Motor neuron (in vitro differentiated cells): ENCODE measurements at places on chromosomes 12 and 14. TPM values are rescaled to one million over a fixed set of nuclear protein-coding genes. Genes with fewer than 3 reads are reported as not detected.
A peak's percentile ranks its signal among the peaks of the same experiment; 100 is the strongest.

DNA sequence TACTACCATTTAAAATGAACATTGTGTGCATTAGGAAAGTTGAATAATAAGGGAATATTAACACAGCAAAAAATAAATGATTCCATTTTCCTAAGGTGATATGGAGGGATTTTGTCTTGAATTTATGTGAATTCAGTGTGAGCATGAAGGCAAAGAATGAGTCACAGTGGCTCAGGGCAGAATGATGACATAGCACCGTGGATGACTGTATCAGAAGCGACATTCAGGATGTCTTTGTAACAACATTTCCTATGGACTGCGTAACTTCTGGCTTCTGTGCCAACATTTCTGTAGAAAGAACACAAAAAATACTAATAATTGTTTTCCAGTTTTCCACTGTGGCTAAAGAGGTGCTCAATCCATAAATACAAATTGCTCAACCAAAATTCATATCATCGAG lies 54.6 kb downstream of the TTC8 start:
- ATAC-seq, result peak; percentile 90

The CLEC7A gene
- 0.76 and 0.92 TPM in 2 replicates for total RNA-seq

- no peak for ATAC-seq
Observed at GRCh38 chr12:75489613-75490210, 9.2 kb downstream of the GLIPR1 start.

The CCDC91 gene
- total RNA-seq, result 21.6 and 35.4 TPM in 2 replicates

- no peak for ATAC-seq
Observed at GRCh38 chr14:38056270-38056669, 151.4 kb upstream of the SSTR1 start.

DNA sequence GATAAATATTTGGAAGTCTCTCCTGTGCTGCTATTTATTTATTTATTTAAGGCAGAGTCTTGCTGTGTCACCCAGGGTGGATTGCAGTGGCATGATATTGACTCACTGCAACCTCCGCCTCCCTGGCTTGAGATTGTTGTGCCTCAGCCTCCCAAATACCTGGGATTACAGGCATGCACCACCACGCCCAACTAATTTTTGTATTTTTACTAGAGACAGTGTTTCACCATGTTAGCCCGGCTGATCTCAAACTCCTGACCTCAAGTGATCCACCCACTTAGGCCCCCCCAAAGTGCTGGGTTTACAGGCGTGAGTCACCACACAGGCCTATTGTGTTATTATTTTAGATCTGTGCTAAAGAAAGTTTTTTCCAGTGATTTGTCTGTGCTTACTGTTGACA lies 225.2 kb downstream of the CCER1 start:
- ATAC-seq, result no peak

DNA sequence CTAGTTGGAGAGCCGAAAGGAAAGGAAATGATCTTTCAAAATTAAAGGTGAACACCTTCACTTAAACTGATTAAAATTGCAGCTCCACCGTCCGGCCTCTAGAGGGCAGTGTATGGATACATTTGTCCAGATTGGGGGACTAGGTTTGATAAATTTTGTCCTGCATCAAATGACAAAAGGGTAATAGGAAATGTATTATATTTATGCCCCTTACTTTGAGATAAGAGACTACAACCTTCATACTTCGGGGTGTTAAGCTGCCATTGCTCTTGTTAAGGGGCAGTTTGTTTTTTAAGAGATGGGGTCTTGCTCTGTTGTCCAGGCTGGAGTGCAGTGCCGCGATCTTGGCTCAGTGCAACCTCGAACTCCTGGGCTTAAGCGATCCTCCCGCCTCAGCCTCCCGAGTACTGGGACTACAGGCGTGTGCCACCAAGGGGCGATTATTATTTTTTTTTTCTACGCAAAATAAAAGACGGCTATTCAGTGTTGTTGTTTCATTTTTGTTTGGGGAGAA lies 818 bp upstream of the SUOX start:
- ATAC-seq, result peak; percentile 2

GRCh38 chr12:116015525-116015924 lies 262.0 kb downstream of the MED13L start:
- ATAC-seq, result no peak

GRCh38 chr14:104547998-104548700 lies 31.4 kb upstream of the C14orf180 start:
- no peak for ATAC-seq

DNA sequence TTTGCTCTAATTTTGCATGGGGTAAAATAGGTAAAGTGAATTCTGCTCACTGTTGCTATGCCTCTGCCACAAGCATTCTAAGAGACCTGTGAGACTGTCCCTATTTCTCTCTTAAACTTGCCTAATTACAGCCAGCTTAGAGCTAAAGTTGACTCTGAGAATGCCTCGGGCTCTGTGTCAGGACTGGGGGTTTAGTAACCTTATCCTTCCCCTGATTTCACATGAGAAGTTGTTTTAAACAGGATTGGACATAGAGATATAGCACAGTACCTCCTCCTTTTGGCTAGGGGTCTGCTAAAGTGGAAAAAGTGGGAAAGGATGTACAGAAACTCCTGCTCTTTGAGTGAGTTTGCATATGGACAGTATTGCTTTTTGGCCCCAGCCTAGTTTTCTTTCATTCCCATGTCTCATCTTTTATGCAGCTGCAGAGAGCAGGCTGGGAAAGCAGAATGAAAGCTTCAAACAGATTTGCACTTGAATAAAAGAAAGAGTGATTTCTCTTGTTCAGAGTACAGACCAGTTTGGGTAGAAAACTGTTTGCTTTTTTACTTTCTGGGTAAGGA lies 122.0 kb downstream of the RAD51B start:
- peak; percentile 86 for ATAC-seq

- no peak for ATAC-seq
Observed at GRCh38 chr12:12460935-12461922, 101.4 kb downstream of the DUSP16 start.

GRCh38 chr12:105281694-105282049 lies 45.7 kb upstream of the APPL2 start:
- no peak for ATAC-seq

The CGRRF1 gene
- 21.1 and 22.7 TPM in 2 replicates for total RNA-seq

DNA sequence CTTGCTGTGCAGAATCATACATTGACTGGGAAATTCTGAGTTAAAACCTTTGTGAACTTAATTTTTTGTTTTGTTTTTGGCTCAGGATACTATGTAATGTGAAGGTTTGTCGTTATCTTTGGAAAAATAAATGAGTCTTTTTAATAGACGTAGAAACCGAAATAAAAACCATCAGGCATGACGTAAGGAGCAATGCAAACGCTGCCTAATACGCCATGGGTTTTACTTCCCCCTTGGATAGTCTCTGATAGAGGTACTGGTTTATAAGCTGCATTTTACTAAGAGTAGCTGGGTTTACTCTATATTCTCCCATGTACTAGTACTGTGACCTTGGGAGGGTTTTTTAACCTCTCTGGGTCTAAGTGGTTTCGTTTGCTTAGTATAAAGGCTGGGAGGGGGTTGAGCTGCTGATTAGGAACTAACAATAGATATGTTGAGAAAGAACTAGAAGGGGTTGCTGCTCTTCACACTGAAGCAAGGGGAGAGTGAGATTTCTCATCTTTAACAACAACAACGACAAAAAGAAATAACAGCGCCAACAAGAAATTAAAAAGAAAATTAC lies 66.8 kb upstream of the SLCO1C1 start:
- no peak for ATAC-seq

DNA sequence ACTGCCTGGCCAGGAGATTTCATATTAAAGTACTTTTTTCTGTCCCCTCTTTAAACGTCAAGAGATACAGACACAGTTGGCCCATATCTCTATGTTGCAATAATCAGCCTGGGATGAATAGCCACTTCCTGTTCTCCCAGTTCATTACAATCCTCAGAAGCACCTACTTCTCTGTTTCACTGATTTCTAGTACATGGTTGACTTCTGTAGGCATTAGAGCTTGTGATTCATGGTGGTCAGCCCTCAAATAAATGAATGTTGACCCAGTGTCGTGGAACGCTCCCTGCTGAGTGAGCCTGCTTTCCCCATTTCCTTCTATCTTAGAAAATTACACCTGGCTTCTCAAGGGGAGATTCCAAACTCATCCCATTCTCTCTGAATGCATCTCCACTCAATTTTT lies 416.7 kb downstream of the PDZRN4 start:
- ATAC-seq, result no peak

The MDGA2 gene
- total RNA-seq, result 0.05 and 0.16 TPM in 2 replicates

The BCL2L14 gene
- total RNA-seq, result 0.81 and 1.1 TPM in 2 replicates

- peak; percentile 56 for ATAC-seq
Observed at GRCh38 chr12:120496413-120497340, 764 bp downstream of the DYNLL1 start.

DNA sequence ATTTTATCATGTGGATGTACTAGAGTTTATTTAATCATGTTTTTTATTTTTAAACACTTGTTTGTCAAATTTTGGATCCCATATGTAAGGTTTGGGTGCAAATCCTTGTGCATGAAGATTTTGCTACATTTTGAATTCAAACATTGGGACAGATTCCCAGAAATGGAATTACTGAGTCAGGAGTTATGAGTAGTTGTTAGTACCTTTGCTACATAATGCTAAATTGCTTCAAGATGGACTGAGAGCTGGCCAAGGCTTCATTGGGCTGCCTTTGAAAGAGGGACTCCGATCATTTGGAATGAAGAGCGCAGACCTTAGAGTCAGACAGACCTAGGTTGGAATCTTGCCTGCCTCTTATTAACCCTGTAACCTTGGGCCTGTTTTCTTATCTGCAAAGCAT lies 154.9 kb upstream of the PWP1 start:
- no peak for ATAC-seq

DNA sequence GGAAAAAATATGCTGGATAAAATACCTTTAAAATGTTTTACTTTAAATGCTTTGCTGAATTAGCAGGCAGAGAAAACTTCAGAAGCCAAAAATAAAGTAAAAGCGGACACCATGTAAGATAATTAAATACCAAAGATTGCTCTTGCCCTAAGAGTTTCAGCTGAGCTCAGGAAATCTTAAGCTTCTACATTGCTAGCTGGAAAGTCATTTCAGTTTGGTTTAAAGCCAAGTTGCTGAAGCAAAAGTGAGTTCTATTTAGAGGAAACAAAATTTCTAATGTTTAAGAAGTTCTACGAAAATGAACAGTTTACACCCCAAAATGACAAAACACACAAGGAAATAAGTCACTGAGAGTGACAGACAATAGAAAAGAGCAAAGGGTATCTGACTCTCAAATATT lies 310.0 kb downstream of the ADAMTS20 start:
- ATAC-seq, result no peak

- ATAC-seq, result peak; percentile 35
Observed at GRCh38 chr12:120708651-120709050, 1.6 kb upstream of the UNC119B start.

DNA sequence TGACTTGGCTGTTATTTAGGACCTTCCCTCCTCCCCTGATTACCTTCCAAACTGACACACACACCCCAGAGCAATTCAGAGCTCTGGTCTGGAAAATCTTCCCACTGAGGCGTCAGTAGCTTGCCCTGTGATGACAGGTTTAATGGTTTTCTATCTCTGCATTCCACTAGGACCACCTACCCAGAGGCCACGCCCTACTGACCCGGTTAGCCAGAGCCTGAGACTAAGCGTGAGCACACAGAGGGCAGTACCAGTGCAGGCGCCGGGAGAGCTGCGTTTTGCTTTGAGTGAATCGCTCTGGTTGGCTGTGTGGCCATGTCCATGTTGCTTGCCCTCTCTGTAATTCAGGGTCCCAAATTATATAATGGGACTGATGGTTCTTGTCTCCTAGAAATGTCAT lies 36.2 kb upstream of the ATP2A2 start:
- no peak for ATAC-seq

DNA sequence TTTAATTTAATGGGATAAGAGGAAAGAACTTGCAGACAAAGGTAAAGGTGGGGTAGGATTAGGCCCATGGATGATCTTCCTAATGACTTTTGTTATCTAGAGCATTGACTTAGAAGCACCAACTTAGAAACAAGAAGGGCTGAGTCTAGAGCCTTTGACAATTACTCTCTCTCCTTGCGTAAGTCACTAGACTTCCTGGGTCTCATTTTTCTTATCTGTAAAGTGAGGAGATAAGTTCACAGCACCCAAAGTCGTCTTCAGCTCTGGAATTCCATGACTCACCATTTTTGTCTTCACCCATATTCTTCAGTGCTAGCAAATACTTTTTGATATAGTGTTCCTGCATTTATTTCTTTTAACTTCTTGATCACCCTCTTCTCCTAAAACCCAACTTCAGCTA lies 75.7 kb downstream of the SSPN start:
- no peak for ATAC-seq

GRCh38 chr14:50854521-50854920 lies 17.3 kb upstream of the ABHD12B start:
- ATAC-seq, result no peak

DNA sequence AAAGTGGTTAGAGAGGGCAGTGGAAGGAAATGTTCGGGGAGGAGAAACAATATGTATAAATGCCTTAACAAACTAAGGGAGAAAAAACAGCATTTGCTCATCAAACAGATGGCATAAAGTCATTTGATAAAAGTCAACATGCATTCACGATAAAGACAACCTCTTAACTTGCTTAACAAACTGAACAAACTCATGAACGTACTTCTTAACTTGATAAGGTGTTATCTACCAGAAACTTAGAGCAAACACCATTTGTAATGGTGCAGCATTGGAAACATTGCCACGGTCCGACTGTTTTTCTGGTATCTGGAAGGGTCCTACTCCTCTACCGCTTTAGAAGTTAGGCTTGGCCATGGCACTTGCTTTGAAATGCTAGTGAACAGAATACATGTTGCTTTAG lies 4.2 kb upstream of the RPS6KL1 start:
- ATAC-seq, result no peak

DNA sequence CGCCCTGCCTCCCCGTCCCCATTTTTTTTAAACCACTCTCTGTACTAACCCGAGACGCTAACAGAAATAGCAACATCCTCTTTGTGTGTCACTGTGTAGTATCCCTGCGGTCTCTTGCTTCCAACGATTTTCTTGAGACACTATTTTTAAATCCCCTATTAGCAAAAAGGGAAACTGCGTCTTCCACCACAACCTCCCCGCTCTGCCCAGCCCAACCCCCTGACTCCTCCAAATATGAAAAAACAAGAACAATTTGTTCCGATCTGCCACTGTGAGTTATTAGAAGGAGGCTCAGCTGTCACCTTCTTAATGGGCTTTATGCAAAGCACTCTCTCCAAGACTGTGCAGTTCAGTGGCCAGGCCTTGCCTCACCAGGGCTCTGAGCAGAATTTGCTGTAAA lies 76.3 kb downstream of the MAP1LC3B2 start:
- ATAC-seq, result peak; percentile 86

The PIWIL1 gene
- 0.16 TPM in 1 of 2 replicates, not detected in the other for total RNA-seq
